ENCODE measurements at places on chromosomes 16 and 17.

DNA sequence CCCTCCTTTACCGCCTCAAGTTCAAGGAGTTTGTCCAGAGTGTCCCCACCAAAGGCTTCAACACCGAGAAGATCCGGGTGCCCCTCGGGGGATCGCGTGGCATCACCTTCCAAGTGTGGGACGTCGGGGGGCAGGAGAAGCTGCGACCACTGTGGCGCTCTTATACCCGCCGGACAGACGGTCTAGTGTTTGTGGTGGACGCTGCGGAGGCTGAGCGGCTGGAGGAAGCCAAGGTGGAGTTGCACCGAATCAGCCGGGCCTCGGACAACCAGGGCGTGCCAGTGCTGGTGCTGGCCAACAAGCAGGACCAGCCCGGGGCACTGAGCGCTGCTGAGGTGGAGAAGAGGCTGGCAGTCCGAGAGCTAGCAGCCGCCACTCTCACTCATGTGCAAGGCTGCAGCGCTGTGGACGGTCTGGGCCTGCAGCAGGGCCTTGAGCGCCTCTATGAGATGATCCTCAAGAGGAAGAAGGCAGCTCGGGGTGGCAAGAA, 1.1 kb downstream of the ARL4D start:
- no peak for DNase-seq

DNA sequence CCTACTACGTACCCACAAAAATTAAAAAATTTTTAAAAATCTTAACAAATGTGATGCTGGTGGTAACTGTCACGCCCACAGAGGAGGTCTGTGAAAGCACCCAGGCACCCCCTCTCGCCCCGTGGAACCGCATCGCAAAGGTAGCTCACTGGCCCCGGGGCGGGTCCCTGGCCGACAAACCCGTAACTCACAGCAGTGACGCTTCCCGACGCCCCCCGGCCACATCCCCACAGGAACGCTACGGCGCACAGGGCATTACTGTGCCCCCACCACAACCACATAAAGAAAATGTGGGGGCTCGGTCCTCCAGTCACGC, 366 bp downstream of the ANKS3 start:
- peak; percentile 52 for DNase-seq

GRCh38 chr16:85710732-85711131, 22.0 kb upstream of the GINS2 start:
- DNase-seq, result no peak

- DNase-seq, result no peak
These were observed 89.5 kb downstream of the VAT1L start for GRCh38 chr16:77877712-77878347.
